Tongue (tissue), 3 donors: ENCODE measurements at places on chromosomes 4 and X. TPM values are rescaled to one million over a fixed set of nuclear protein-coding genes. Genes with fewer than 3 reads are reported as not detected.
A peak's percentile ranks its signal among the peaks of the same experiment; 100 is the strongest.

GRCh38 chrX:22095286-22095685 lies 63.2 kb downstream of the PHEX start:
- DNase-seq = peak; percentile 71

- DNase-seq = no peak
Observed at GRCh38 chr4:3244002-3244401, 5.0 kb upstream of the MSANTD1 start.

GRCh38 chr4:180619440-180619839 lies 1623.8 kb upstream of the TENM3 start:
- no peak for DNase-seq

Gene OPHN1
- total RNA-seq = 22.6 TPM

- peak; percentile 72 for DNase-seq
Observed at GRCh38 chr4:53905941-53906377, 158.4 kb downstream of the CHIC2 start.

Gene PLAC1
- 1.4 TPM for total RNA-seq

Gene PALLD
- total RNA-seq = 221 TPM

GRCh38 chr4:57854748-57855147 lies 744.6 kb upstream of the IGFBP7 start:
- DNase-seq = peak; percentile 8

DNA sequence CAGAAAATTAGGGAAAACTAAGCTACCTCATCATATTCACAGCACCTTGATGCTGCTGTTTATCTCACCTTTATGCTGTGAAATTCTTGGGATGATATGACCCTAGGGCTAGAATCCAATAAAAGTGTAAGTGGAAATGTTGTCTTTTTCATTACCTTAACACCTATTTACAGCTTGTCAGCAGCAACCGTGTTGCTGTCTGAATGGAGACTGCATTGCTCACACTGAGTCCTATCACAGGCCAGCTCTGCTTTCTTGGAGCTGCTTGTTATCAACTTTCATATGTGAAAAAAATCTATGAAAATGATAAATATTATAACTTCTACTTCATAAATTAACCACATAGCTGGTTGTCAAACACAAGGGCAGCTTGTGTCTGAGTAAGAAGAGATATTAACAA lies 789.5 kb downstream of the TECRL start:
- DNase-seq = no peak

Gene CT45A1
- not detected for total RNA-seq

Gene KLHL5
- 29.5 TPM for total RNA-seq

Gene SYP
- total RNA-seq = 1.1 TPM

- peak; percentile 68 for DNase-seq
Observed at GRCh38 chr4:170089274-170089667, 485 bp downstream of the AADAT start.

GRCh38 chr4:20493761-20494353 lies 206.4 kb upstream of the PACRGL start:
- DNase-seq = peak; percentile 8

DNA sequence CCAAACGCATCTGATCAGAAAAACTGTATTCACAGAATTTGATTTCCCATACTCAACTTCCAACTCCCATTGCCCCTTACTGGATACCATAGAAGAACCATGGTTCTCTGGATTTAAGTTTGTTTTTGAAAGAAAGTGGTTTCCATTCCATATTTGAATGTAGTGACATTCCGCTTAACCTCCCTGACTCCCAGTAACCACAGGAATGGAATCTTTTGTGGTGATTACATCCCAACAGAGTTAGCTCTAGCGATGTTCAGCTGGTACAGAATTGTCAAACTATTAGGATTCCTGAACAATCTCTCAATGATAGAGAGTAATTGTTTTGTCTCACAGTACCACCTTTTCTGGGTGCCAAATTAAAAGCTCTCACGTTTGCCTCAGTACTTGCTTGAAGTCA lies 1.7 kb downstream of the NUDT10 start:
- no peak for DNase-seq

DNA sequence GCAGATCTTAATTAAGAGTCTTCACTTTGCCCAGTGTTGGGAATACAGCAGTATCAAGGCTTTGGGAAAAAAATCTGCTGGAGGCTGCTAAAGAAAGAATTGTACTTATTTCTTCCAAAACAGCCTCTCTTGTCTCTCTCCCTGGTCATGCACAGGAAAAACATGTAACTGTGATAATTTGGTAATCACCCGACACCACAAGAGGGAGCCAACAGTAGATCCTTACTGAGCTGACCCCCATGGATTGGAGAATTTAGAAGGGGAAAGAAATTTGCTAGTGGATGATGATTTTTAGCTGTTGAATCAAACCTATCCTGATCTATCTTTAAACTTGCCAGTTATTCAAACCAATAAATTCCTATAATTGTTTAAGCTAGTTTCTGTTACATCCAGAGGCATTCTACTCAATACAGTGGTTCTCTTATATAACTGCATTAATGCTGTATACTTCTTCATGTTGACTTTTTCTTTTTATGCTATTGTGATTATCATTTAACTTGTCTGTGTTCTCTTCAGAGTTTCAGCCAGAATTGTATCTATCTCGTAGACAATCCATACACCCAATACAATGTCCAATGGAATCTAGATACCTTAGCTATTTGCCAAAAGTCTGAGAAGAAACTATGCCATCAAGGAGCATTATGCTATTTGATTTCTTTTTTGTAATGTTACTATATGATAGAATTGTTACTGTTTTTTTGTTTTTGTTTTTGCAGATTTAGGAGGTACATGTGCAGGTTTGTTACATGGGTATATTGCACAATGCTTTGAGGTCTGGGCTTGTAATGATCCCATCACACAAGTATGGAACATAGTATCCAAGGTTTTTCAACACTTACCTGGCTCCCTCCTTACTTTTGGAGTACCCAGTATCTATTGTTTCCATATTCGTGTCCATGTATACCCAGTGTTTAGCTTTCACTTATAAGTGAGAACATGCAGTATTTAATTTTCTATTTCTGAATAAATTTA lies 31.3 kb upstream of the ARHGEF38 start:
- peak; percentile 65 for DNase-seq

Gene QDPR
- 49.9 TPM for total RNA-seq

- DNase-seq = no peak
Observed at GRCh38 chrX:47814851-47815250, 21.9 kb upstream of the ZNF81 start.

Gene SSX1
- not detected for total RNA-seq

- no peak for DNase-seq
Observed at GRCh38 chr4:156198511-156198910, 244.8 kb upstream of the CTSO start.

- DNase-seq = no peak
Observed at GRCh38 chr4:71663780-71664179, 120.1 kb downstream of the GC start.

GRCh38 chr4:11805842-11806241 lies 377.1 kb upstream of the HS3ST1 start:
- peak; percentile 22 for DNase-seq

GRCh38 chrX:69556060-69557011 lies 52.2 kb downstream of the NALF2 start:
- DNase-seq = peak; percentile 68

GRCh38 chrX:20212486-20213089 lies 54.1 kb downstream of the RPS6KA3 start:
- DNase-seq = no peak

Gene NOCT
- 11.1 TPM for total RNA-seq

GRCh38 chrX:114152130-114152529 lies 431.8 kb upstream of the HTR2C start:
- DNase-seq = no peak

Gene SPANXB1
- total RNA-seq = not detected

- DNase-seq = peak; percentile 15
Observed at GRCh38 chr4:74671080-74671698, 123.1 kb downstream of the BTC start.

DNA sequence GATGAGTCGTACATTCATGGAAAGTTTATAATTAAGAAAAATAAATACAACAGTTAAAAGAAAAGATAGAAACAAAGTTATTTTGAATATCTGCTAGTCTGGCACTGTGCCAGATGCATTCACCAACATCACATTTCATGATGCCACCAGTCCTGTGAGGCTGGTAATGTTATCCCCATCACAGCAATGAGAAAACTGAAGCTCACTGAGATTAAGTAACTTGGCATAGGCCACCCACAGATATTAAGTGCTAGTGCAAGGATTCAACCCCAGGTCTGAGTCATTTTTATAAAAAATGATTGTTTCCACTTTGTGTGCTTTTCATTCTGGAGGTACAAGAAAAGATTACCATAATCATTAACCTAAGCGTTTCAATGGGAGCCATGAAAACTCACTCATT lies 65.0 kb upstream of the IL15 start:
- DNase-seq = no peak

- DNase-seq = peak; percentile 55
Observed at GRCh38 chrX:31266203-31267076, 194.6 kb upstream of the FTHL17 start.

DNA sequence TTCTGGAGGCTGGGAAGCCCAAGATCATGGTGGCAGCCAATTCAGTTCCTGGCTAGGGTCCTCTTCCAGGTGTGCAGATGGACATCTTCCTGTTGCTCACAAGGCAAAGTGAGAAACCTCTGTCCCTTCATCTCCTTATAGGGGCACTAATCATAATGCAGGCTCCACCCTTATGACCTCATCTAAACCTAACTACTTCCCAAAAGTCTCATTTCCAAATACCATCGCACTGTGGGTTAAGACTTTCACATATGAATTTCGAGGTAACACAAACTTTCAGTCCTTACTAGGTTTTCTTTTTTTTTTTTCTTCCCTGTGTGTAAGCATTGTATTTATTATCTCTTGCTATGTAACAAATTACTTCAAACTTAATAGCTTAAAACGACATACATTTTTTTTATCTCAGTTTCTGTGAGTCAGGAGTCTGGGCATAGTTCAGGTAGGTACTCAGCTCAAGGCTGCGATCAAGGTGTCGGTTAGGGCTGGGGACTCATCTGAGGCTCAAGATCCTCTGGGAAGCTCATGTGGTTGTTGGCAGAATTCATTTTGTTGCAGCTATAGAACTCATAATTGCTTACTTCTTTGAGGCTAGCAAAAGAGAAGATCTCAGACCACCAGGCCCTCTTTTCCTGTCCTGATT lies 204.7 kb upstream of the STK26 start:
- DNase-seq = no peak

DNA sequence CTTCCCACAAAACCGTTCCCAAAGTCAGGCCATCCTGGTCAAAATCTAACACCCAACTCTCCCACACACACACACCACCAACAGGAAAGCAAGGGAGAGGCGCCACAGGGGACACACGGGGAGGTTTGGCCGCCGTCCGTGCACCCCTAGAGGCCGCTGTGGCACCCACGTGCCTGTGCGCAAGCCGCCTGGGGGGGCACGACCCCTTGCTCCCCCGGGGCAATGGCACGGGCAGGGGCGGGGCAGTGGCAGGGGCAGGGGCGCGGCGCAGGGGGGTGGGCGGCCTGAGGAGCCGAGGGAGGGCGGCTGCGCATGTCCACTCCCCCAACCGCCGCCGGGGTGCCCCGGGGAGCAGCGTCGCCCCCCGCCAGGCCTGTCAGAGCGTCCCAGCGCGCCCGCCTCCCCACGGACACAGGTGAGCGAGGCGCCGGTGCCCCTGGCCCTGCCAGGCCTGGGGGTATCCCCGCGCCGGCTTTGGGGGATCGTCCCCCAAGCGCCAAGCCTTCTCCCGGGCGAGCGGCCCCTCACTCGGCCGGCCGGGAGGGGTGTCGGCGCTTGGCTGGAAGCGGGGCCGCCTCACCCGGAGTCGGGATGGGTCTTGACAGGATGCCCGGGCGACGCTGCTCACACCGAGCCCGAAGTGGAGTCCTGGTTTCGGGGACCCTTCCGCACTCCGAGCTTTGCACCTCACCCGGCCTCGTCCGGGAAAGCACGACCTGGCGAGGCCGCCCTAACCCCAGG lies at the start of gene ERAS:
Gene ERAS (plus strand): TSS at position 379 of the 741 bp plus-strand sequence. CDS start 2,611 bp downstream, outside the sequence.
- DNase-seq = no peak

DNA sequence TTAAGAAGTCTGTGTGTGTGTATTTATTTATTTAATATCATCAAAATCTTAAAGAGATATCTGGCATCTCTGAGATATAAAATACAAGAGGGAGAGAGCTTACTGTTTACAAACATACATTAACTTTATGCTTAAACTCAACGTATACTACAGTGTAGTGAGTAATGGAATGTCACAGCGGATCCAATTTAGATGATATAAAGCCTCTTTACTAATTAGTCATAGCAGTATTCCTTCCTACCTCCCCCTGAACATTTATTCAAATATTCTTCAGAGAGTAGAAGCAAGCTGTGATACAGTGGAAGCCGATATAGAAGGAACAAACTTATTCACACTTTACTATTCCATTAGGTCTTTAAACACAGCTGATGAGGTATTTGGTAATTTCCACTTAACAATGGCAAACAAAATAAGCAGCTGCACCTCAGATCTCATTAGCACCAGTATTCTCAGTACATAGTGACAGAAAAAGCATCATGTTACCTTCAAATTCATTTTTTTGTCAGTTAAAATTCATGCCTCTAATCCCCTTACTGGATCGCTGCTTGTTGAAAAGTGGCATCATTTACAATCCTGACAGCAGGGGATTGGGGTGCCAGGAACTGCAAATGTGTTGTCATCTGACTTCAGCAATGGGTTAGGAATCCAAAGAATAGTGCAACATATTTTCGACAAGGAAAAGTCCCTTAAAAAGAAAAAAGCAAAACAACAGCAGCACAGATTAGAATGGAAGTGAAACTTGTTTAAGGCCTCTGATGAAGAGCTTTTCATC lies 658.7 kb upstream of the EPHA5 start:
- DNase-seq = no peak

DNA sequence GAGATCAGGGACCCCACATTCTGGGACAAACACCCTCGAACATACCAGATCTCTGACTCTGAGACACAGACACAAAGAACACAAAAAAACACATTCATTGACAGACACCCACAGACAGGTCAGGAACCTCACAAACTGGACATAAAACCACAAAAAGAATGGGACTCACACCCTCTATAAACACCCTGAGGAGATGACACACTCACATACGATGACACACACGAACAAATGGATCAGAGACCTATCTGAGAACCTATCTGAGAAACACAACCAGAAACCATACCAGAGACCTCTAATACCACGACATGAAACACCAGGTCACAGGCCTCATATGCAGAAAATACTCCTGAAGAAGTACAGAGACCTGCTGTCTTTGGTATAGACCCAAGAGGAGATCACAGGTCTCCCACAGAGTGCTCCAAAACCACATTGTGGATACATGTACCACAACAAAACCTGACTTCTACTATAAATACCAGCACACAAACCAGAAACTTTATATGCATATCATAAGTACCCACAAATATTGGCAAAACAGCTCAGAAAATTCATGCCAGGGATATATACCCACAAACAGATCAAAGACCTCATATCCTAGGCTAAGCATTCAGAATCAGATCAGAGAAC lies 19.5 kb downstream of the SUV39H1 start:
- DNase-seq = no peak

Gene MAGEA12
- total RNA-seq = not detected

DNA sequence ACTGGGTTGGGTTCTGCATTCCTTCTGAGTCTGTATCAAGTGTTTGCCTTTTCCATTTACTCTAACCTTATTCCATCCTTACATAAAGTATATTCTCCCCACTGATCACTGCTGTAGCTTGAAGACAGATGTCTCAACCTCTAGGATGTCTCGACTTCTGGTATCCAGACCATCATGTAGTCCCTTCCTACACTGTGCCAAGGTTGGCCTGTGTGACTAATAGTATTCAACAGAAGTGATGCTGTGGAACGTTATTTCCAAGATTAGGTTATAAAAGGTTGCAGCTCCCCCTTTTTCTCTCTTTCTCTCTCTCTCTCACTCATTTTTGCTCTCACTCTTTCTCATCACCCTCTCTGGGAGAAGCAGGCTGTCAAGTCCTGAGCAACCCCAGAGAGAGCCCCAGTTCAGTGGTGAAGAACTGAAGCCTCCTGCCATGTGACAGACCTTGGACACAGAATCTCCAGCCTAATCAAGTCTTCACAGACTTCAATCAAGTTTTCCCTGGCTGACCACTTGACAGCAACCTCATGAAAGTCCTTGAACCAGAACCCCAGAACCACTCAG lies 75.4 kb downstream of the PRDM5 start:
- DNase-seq = no peak
